ENCODE measurements at places on chromosomes 2 and 18. TPM values are rescaled to one million over a fixed set of nuclear protein-coding genes. Genes with fewer than 3 reads are reported as not detected.

The TWIST2 gene
- 171 TPM for total RNA-seq

The LCT gene
- under 0.01 TPM for total RNA-seq

The DSG4 gene
- not detected for total RNA-seq

The KCNJ3 gene
- not detected for total RNA-seq

The CYP27C1 gene
- total RNA-seq = 0.08 TPM

The NTSR2 gene
- not detected for total RNA-seq

The DSG1 gene
- total RNA-seq = not detected

The ABHD1 gene
- total RNA-seq = 0.08 TPM

The PARD3B gene
- 19.1 TPM for total RNA-seq

The CXCR4 gene
- 6.6 TPM for total RNA-seq

The ACSL3 gene
- 23.9 TPM for total RNA-seq

The GRHL1 gene
- total RNA-seq = 0.08 TPM

The TRPM8 gene
- total RNA-seq = 0.59 TPM

The SPHKAP gene
- total RNA-seq = not detected

The TCF7L1 gene
- total RNA-seq = 2.0 TPM

The SERPINB3 gene
- total RNA-seq = not detected

The GDF7 gene
- under 0.01 TPM for total RNA-seq

The SCLY gene
- 11.7 TPM for total RNA-seq

The PLEK gene
- not detected for total RNA-seq

The ANKRD44 gene
- 19.0 TPM for total RNA-seq

All from smooth muscle cell of the coronary artery (primary cell).